Transverse colon (tissue), 4 donors: ENCODE measurements at places on chromosomes 7 and 10. TPM values are rescaled to one million over a fixed set of nuclear protein-coding genes. Genes with fewer than 3 reads are reported as not detected.
A peak's percentile ranks its signal among the peaks of the same experiment; 100 is the strongest.

The VWA2 gene
- total RNA-seq: 0.64 TPM

The OPN1SW gene
- not detected for total RNA-seq

The MBL2 gene
- total RNA-seq: not detected

The NUDT1 gene
- total RNA-seq: 4.2 TPM

The SPDYE3 gene
- total RNA-seq: not detected

The PTPN12 gene
- 77.6 TPM for total RNA-seq

The UCMA gene
- not detected for total RNA-seq

The TMEM209 gene
- 16.5 TPM for total RNA-seq

The A1CF gene
- total RNA-seq: 90.6 TPM

- DNase-seq: no peak
These were observed 27.8 kb downstream of the ZNRF2 start for GRCh38 chr7:30312178-30312577.

DNA sequence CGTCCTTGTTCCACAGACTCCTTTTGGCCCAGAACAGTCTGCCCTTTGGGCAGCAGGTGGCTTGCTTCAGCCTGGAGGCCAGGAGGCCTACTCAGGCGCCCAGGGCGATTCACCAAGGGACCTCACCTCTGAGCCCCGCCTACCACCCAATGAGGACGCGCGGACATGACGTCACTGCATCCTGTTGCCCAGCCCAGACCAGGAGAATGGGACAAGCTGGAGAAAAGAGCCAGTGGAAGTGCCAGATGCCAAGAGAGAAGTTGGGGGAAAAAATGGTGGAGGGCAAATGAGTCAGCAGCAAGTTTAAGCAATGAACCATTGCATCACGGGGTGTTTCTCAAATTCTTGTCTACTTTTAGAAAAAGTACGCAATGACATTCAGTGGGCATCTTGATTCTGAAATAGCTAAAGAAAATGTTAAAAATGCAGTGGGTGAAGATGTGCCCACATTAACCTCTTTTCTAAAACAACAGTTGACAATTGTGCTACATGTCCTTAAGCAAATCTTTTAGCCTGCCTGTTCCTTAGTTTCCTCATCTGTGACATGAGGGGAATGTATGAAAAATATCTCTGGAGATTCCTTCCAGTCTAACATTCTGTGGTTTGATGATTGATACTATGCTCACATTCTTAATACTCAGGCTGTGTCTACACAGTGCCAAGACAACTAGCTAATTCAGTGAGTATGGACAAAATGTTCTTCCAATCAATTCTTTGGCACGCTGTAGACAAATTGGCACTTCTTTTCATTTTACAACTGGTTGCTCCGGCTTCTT, 23.9 kb upstream of the LEP start:
- DNase-seq: no peak

- no peak for DNase-seq
These were observed 739 bp upstream of the CCDC186 start for GRCh38 chr10:114174695-114175188.

DNA sequence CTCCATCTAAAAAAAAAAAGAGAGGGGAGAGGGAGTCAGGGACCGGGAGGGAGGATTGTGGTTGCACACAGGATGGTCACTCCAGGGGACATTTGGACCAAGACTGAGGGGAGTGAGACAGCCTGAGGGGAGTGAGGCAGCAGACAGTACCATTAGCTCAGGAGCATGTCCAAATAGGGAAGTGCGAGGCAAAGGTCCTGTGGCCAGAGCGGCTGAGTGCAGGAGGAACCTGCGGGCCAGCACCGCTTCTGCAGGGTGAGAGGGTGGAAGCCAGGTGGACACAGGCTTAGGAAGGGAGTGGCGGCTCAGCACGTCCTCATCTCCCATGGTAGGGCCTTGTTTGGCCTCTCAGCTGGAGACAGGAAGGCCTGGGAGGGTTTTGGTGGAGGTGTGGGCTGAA, 48.9 kb upstream of the PFKFB3 start:
- no peak for DNase-seq

DNA sequence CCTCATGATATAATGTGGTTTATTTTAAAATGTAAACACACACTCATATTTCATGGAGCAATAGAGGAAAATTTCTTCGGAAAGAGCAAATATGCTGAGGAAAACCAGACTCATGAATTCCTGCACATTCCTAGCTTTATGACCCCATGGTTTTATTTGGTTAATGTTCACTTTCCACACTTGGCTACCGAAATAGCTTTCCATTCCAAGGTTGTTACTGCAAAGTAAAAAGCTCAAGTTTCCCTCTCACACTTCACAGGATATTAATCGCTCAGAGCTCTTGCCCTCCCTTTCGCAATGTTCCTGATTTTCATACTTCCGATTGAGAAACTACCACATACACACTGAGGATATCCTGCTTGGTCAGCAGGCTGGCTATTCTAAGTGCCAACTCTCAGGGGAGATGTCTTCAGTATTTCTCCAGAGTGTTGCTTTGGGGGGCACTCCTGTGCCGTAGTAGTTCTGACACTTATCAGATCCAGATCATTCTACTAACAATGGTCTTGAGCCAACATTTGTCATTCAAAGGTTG, 77.5 kb upstream of the STEAP1B start:
- DNase-seq: no peak

GRCh38 chr10:24091256-24091655, 117.7 kb upstream of the KIAA1217 start:
- DNase-seq: no peak

DNA sequence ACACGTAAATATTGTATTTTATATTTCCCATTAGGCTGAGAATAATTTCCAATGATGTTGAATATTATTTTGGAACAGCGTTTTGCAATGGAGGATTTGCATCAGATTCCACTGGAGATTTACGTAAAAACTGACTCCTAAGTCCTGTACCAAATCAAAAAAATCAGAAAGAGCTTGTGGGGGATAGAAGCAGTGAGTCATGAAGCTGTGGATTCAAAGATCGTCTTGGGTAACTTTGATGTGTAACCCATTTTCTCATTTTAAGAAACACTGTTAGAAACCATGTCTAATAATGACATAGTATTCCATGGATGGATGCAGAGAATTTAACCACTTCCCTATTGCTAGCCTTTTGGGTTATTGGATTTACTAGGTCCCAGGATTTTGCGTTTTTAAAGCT, 158.6 kb downstream of the INHBA start:
- DNase-seq: no peak

DNA sequence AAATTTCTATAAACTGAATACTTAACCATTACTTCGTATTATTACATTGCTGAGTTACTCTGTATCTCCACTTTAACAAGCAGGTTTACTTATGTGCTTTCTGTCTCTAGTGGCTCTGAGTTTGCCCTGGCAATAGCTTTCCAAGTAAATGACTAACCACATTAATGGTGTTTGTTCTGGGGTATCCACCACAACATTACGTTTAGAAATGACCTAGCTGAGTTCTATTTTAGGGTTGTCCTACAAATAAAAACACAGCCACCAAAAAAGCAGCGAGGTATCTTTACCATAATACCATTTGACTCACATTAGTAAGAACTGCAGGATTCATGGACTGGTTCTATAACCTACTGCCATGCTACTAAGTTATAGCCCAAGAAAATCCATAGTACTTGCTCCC, 83.1 kb downstream of the HIBADH start:
- DNase-seq: no peak

DNA sequence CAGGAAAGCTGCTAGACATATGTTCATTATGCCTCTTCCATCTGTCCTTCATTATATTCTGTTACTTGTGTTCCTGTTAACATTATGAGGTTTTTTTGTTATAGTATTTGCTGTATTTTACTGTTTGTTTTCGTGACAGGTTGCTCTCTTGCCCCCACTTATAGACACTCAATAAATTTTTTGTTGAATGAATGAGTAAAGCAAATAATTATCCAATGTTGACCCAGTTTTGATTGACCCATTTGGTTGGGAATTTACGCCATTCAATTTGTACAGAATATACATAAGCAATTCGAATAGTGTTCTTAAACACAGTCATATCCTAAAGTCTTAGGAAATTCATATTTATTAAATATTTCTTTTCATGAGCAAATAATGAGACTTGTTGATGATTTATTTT, 11.8 kb downstream of the CCSER2 start:
- no peak for DNase-seq

DNA sequence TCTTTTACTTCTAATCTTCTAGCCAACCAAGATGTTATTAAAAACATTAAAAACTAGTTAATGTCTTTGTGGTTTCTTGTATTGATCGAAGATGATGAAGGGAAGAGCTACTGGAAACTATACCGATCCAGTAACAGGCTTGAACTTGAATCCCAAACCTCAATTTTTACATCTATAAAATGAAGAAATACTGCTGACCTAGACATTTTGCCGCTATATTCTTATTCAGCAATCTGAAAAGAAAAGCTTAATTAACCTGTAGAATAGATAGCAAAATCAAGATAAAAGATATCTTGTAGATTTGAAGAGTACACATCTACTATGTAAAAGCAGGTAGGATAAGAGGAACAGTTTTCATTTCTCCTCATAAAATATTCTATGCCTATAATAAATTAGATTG, 326.1 kb upstream of the LRRN3 start:
- no peak for DNase-seq

DNA sequence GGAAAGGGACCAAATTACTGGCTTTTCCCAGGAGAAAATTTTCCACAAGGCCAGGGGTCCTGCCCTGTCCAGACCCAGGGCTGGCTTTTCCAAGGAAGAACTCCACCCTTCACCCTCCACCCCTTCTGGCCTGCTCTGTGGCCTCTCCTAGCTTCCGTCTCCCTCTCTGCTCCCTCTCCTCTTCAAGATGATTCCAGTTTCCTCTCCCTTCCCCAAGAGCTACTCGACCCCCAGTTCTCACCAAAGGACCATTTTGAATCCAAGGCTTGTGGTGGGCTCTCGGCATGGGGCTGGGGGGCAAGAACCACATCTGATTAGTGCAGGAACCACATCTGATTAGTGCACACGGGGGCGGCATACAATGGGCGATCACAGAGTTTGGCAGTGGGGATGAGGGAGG, 7.7 kb downstream of the CHAT start:
- no peak for DNase-seq

GRCh38 chr7:87413951-87414793, 61.3 kb downstream of the ABCB4 start:
- no peak for DNase-seq

DNA sequence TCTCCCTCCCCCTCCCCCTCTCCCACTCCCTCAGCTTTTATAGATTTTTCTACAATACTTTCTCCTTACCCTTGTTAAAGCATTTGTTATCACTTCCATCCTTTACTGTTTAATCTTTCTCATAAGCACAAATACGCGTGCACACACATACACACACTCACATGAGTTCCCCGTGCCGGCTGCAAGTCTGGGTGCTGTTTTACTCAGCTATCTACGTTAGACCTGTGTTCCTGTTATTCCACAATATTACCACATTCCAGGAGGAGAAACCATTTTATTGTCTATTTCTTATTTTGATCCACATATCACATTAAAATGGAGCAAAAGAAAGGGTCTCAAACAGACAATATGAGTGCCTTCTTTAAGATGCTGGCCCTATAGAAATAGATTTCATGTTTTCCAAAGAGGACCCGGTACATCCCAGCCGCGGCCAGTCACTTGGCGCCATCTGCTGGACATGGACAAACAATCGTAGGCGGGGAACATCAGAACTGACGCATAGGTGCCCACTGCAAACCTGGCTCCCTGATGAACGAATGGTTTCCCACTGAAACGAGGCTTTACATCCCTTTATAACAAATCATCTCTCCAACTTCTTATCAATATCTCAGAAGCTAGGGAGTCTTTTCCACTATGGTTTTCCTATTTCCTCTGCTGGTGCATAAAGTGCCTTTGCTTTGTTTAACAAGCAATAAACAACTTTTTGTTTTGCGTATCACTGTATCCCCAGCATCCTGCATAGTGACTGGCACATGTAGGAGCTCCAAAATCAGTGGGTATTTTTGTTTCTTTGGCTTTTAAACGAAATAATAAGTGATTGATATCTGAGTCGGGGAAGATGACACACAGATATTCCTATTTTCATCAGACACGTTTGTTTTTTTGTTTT, 25.2 kb upstream of the OPTN start:
- peak; percentile 67 for DNase-seq

DNA sequence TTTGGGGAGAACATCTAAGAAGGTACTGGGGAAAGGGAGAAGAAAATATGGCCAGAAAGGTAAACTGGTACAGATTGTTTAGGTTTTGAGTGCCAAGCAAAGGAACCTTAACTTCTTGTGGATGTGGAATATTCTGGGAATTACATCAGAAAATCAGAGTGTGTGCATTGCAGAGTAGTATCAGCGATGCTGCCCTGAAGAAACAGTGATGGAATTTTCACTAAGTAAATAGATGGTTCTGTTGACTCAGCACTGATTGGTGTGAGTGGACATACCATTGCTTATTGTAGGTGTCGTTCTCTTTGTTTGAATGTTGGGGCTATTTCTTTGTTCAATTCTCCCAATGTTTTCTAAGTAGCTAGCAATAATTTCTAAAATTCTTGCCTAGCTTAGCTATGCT, 24.4 kb upstream of the AKR1B1 start:
- no peak for DNase-seq

GRCh38 chr10:34513636-34514035, 301.5 kb downstream of the PARD3 start:
- no peak for DNase-seq

DNA sequence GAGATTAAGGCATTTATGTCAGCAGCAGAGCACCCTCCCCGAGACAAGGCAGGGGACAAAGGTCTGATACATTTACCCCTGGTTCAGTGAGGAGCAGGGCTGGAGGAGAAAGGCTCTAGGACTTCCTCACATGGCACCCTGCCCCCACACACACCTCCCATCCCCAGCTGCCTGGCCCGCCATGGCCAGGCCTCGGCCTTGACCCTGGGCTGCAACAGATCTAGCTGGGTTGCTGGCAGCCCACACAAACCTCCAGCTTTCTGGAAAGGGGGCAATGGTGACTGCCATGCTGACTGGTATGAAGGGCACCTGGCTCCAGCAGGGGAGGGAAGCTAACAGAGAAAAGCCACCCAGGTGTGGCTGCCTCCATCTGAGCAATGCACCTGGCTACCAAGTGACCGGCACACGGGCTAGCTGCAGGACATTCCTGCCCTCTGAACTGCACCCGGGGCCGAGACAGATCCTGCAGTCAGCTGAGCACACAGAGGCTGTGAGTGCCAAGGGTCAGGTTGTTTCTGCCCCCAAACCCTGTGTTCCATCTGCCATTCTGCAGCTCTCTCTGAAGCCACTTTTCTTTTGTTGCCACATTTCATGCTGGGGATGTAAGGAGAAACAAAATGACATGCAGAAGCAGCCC, 85.8 kb upstream of the LRRC18 start:
- DNase-seq: no peak

DNA sequence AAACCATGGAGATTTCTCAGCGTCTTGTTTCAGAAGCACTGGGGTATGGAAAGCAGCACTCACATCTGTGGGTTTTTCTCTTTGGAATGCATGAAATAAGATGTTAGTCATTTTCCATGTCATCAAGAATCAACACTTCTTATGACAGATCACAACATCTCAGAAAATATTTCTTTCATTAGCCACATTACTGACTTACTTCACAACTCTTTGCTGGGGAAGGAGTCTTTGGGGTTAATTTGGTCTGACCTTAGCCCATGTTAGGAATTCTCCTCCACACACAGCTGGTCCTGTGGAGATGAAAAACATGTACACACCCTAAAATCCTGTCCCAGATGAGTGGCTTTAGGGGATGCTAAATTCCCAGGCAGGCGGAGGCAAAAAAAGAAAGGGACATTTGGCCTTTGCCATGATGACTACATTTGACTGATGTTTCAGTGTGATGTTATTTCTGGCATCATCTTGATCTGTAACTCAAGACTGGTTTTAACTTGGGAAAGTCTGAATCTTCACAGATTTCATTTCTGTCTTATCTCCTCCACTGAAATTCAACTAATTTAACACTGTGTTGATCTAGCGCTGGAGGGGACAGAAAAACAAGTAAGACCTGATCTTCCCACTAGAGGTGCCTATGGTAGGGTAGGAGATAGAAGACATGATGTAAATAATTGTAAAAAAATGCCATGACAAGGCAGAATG, 363.2 kb downstream of the PRPF18 start:
- DNase-seq: no peak
